Left renal pelvis (tissue), 4 donors: ENCODE measurements at places on chromosomes 4 and X. TPM values are rescaled to one million over a fixed set of nuclear protein-coding genes. Genes with fewer than 3 reads are reported as not detected.

SMIM20 gene
- polyA plus RNA-seq, result 47.0 TPM

BEND4 gene
- polyA plus RNA-seq, result 3.8 TPM

HSFX2 gene
- polyA plus RNA-seq, result 0.46 TPM

SSX5 gene
- polyA plus RNA-seq, result not detected

SORBS2 gene
- polyA plus RNA-seq, result 73.3 TPM

TBC1D9 gene
- polyA plus RNA-seq, result 67.2 TPM

USP17L29 gene
- not detected for polyA plus RNA-seq

FAAH2 gene
- polyA plus RNA-seq, result 9.3 TPM

GASK1B gene
- 41.7 TPM for polyA plus RNA-seq

LDB2 gene
- 249 TPM for polyA plus RNA-seq

CNKSR2 gene
- polyA plus RNA-seq, result 1.4 TPM

ANXA10 gene
- polyA plus RNA-seq, result not detected

PPA2 gene
- polyA plus RNA-seq, result 108 TPM

OPN1LW gene
- polyA plus RNA-seq, result not detected

SYN1 gene
- polyA plus RNA-seq, result 6.6 TPM

WAS gene
- polyA plus RNA-seq, result 4.0 TPM

F8A2 gene
- polyA plus RNA-seq, result not detected

DMP1 gene
- polyA plus RNA-seq, result not detected

TEX13B gene
- polyA plus RNA-seq, result not detected

GRCh38 chr4:185865901-185866328 lies 53.9 kb upstream of the SORBS2 start:
- no peak for DNase-seq

DNA sequence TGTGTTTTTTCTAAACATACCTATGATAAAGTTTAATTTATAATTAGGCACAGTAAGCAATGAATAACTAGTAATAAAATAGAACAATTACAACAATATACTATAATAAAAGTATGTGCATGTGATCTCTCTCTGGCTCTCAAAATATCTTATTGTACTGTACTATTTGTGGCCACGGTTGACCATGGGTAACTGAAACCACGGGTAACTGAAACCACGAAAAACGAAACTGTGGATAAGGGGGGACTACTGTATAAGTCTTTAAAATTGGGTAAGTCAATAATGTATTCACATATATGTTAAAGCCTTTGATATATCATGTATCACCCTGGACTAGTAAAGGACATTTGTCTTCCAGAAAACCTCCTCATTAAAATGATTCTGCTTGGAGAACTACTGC lies 20.0 kb downstream of the TMEM154 start:
- no peak for DNase-seq

GRCh38 chr4:159366966-159367780 lies 264.3 kb downstream of the RAPGEF2 start:
- DNase-seq, result no peak

GRCh38 chr4:101191302-101192098 lies 155.8 kb downstream of the PPP3CA start:
- no peak for DNase-seq

- DNase-seq, result no peak
These were observed 55.8 kb upstream of the HS3ST1 start for GRCh38 chr4:11484531-11484930.

- no peak for DNase-seq
These were observed 35.8 kb upstream of the TNIP3 start for GRCh38 chr4:121199742-121200561.

GRCh38 chr4:39682138-39682537 lies 15.8 kb upstream of the UBE2K start:
- no peak for DNase-seq

- DNase-seq, result no peak
These were observed 33.1 kb downstream of the GAK start for GRCh38 chr4:898869-899555.

DNA sequence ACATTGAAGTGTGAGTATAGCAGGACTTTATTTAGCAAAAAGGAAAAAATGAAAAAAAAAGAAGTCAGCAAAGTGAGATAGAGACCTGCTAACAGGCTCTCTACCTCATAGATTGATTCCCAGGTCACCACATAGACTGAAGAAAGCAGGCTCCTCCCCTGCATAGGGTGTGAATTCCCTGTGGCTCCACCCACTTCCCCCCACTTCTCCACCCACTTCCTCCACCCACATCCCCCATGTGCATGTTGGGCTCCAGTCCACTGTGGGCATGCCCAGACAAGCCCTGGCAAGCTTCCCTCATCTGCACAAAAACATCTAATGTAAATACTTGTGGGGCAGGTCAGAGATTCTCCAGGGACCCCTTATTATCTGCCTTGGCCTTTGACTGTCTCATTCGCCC lies 97.8 kb downstream of the TMEM47 start:
- DNase-seq, result no peak

DNA sequence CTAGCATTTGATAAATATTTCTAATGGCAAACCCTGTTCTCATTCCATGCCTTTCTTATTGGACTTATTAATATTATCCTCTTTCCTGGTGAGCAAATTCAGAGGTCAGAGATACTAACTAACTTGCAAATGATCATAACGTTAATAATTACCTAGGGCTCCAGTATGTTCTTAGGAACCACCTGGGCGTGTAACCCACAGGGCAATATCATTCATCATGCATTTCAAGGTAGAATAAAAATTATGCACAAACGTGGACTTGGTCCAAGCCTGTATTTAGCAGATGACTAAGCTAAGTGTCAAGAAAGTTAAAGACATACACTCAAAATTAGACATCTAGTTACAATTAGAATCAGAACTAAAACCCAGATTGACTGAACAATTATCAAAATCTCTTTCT lies 850.1 kb downstream of the TRIML1 start:
- DNase-seq, result no peak

DNA sequence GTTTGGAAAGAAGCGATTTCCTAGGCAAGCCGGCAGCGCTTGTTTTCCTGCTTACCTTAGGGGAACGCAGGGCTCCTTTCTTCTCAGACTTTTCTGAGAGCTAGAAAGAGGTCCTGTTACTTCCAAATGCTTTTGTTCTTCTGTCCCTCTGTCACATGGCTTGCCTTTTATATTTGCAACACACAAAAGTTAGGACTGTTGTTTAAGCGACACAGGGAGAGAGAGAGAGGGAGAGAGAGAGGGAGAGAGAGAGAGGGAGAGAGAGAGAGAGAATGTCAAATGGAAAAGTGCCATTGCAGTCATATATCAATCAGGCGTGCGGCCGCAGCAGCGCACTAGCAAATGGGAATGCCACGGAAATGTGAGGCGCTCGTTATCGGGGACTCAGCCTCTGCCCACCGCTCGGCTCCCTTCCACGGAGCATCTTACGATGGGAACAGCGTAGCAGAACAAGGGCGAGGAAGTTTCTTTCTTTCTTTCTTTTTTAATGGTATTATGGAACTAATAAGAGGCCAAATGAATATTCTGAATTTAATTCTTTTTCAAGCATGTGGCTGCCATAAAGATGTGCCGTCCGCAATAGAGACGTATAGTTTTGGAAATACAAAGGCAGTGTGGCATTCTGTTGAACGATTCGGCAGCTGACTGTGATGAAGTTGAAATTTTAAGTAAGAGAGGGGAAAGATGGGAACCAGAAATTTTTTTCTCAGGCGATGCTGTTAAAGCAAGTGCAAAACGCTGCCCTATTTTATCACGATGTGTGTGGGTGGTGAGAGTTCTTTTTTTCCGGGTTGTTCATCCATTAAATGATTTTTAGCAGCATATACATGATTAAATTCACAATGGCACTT lies at the start of gene NDP:
NDP (minus strand) TSS at position 142 of the 851 bp plus-strand sequence. CDS start 14,745 bp downstream, outside the sequence.
- DNase-seq, result no peak

- DNase-seq, result peak; percentile 78
These were observed 3.1 kb downstream of the PDGFC start for GRCh38 chr4:156968479-156968984.

- DNase-seq, result no peak
These were observed 7.4 kb downstream of the PLCXD1 start for GRCh38 chrX:288561-288991.

GRCh38 chr4:184231573-184231972 lies 13.9 kb upstream of the ENPP6 start:
- DNase-seq, result no peak

GRCh38 chr4:109495514-109495913 lies 61.9 kb downstream of the SEC24B start:
- no peak for DNase-seq

- DNase-seq, result no peak
These were observed 191.8 kb upstream of the PSAPL1 start for GRCh38 chr4:7626531-7626930.

GRCh38 chr4:77852892-77853495 lies 9.6 kb upstream of the MRPL1 start:
- no peak for DNase-seq

- DNase-seq, result no peak
These were observed 2616.0 kb downstream of the ARAP2 start for GRCh38 chr4:33628296-33628695.

GRCh38 chr4:166839615-166840251 lies 394.6 kb downstream of the SPOCK3 start:
- no peak for DNase-seq

DNA sequence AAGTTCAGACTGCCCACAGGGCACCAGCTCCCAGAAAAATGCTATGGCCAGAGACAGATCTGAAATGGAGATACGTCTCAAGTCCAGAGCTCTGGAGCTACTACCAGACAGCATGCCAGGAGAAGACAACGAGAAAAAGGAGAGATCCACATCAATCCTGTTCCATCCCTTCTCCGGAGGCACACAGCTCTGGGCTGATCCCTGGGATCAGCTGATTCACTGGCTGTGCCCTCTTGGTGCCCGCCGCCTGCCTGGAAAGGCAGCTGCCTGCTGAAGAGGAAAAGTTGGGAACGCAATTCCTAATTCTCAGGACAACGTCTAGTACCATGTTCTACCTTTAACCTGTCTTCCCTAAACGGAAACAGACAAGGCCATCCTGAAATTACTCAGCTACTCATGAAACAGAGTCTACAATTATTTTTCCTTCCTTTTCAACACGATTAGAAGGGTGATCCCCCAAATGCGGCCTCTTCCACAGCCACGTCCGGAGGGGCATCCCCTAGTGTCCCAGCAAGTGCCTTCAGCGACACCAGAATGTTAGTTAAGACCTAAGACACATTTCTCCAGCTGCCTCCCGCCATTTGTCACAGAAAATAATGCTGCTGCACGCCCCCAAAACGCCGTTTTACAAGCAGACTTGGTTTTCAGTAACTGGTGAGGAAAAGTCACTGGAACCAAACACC lies 2.4 kb downstream of the ZFYVE28 start:
- DNase-seq, result no peak

DNA sequence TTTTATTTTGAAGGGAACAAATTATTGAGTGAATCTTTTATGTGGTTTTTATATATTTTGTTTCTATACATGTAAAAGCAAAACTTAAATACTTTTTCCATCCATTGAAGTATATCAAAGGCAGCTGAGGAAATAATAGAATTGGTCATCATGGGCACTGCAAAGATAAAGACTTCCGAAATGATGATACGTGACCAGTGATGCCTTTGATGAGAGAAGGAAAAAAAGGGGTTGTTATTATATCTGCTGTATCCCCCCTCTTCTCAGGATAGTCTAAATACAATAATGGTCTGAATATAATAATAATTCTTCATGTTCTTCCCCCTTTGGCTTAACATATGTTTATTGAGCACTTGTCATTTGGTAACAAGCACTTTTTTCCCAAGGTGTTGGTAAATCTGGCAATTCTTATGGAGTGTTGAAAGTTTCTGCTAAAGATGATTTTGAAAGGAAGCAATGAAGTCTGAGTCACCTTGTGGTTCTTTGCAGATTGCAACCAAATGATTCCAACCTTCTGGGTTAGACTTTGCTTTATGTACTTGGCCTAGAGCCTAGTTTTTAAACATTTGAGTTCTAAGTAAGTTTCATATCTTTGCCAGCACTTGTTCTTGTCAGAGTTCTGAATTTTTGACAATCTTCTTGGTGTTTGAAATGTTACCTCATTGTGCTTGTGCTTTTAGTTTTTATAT lies 60.8 kb downstream of the USP9X start:
- no peak for DNase-seq

DNA sequence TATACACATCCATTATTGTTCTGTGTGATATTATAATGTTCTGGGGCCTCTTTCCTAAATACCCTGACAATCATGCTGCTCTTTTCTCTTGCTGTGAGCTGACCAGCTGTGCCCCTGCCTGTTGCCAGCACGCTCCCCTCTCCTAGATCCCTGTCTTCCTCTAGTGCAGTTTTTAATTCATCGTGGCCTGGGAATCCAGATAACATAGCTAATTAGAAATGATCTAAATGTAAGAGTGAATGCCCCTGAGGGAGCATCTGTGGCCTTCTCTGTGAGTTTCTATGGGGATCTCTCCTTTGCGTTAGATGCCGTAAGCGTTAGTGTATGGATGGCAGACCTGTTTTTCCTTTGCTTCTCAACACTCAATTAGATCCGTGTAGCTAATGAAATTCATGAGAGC lies 434.3 kb downstream of the SPRY1 start:
- no peak for DNase-seq

GRCh38 chr4:80911458-80911857 lies 119.0 kb upstream of the BMP3 start:
- no peak for DNase-seq

GRCh38 chrX:13257223-13258051 lies 62.4 kb downstream of the ATXN3L start:
- DNase-seq, result no peak

DNA sequence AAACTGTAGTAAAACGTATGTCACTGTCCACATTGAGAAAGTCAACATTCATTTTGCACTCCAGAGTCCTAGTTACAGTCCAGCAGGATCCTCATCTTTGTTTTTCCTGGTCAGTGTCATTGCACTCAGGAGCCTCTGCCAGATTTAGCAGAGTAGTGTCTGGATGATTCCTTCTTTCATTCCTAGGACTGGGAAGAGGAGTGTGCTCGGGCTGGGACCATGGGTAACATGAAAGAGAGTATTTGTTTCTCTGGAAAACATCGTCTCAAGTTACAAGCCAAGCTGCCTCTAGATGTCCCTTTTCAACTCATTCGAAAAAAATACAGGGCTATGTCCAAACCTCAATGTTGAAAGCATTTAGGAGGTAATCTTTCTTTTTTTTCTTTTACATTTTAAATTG lies 69.9 kb upstream of the TNIP3 start:
- no peak for DNase-seq

- no peak for DNase-seq
These were observed 305.5 kb downstream of the RAB28 start for GRCh38 chr4:13178621-13179020.

DNA sequence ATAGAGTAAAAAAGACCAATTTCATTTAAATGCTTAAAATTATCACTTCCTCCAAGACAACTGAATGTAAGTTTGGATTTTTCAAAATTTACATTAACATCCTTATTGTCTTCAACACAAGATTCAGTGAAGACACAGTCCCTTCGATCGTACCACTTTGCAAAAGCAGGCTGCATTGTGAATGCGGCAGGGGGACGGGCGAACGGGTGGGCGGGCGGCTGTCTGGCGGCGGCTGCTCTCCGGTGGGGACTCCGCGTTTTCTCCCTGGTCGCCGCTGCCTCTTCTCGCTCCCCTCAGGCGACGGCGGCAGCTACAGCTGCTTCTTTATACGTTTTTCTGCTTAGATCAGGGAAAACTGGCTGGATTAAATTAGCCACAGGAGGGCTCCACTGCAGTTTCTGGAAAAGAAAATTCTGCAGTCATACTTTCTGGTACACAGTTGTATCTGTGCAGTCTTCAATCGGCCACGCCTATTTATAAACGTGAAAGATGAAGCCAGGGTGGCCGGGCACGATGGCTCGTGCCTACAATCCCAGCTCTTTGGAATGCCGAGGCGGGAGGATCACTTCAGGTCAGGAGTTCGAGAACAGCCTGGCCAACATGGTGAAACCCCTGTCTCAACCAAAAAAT lies 33.9 kb upstream of the HPF1 start:
- peak; percentile 49 for DNase-seq

GRCh38 chrX:13013363-13014110 lies 30.9 kb downstream of the FAM9C start:
- no peak for DNase-seq
